ENCODE measurements at places on chromosomes 16 and 17.

GRCh38 chr17:77491921-77492445 is 351.2 kb downstream of the SEC14L1 start:
- no peak for DNase-seq

DNA sequence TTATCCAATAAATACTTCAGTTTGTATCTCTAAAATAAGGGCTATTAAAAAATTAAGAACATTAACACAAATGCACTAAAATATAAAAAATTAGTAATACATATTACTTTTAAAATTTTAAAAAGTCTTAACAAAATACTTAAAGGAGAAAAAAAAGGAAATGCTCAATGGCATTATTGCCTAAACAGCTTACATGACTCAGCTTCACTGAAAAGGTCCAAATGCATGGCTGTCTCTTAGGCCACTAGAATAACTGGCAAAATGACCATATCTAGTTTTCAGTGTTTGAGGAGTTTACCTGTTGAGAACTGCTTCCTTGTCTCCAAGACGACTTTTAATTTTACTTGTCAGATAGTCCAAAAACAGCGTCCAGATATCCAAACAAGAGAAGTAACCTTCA is 66.0 kb downstream of the XPO6 start:
- DNase-seq: no peak

DNA sequence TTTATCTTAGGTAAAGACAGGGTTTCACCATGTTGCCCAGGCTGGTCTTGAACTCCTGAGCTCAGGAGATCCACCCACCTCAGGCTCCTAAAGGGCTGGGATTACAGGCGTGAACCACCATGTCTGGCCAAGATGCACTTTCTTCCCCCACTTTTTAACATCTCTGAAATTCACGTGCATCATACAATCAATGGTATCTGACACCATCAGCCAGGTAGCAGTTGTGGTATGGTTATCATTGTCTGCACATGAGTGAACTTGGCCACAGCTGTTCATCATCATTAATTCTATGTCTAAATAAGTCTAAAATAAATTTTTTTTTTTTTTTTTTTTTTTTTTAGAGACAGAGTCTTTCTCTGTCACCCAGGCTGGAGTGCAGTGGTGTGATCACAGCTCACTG is 34.2 kb upstream of the MYLK3 start:
- DNase-seq: no peak

DNA sequence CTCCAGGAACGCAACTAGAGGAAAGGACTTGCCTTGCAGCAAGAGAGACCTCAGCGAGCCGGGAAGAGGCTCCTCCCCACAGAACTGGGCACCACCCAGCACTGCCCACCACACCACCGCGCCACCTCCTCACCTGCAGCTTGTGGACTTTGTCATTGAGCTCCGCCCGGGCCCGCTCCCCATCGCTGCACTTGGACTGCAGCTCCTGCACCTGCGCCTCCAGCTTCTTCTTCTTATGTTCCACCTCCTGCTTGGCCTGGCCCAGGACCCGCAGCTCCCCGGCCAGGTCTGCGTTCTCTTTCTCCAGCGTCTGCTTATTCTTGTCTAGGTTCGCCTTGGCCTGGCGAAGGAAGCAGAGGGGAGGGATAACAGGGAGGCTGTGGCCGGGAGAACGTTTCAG is 76.7 kb downstream of the NDE1 start:
- DNase-seq: no peak

- DNase-seq: no peak
Observed at GRCh38 chr16:69703638-69704037, 22.7 kb downstream of the NQO1 start.

DNA sequence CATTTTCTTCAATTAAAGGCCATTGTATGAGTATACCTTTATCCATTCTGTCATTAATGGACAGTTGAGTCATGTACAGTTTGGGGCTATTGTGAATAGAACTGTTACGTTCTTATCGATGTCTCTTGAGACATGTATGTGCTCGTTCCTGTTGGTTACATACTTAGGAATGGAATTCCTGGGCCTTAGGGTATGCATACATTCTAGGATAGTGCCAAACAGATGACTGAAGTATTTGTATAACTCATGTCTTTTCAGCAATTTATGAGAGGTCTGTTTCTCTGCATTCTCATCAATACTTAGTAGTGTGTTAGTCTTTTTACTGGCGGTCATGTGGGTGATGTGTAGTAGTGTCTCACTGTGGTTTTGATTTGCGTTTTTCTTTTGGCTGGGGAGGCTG is 81.2 kb downstream of the USP22 start:
- no peak for DNase-seq

GRCh38 chr16:50305441-50306061 is 39.2 kb downstream of the ADCY7 start:
- DNase-seq: no peak

GRCh38 chr17:73887739-73888138 is 243.5 kb upstream of the SDK2 start:
- DNase-seq: no peak

DNA sequence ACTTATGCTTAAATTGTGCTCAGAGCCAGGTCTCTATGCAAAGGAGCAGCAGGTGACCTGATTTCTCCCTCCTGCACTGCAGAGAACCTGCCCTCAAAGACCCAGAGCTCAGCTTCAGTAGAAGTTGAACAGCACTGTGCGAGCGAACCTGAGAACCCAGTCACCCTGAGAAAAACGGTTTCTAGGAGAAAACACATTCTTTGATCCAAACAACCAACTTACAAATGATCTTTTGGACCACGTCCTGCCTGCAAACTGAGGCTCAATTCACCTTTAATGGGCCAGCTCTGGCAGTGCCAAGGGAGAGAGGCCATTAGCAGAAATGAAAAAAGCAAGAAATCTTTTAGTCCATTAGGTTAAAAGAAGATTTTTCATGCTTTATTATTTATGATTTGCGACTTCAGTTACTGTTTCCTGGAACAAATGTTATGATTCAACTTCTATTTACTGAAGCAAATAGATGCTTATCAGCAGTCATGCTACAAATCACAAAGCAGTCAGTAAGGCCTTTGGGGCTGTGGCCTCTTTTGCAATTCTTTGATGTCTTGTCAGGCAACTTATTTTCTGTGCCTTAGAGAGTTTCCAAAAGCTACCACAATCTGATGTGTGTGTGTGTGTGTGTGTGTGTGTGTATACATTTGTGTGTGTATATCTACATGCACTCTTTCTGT is 65.7 kb upstream of the LRRC37A3 start:
- DNase-seq: no peak

DNA sequence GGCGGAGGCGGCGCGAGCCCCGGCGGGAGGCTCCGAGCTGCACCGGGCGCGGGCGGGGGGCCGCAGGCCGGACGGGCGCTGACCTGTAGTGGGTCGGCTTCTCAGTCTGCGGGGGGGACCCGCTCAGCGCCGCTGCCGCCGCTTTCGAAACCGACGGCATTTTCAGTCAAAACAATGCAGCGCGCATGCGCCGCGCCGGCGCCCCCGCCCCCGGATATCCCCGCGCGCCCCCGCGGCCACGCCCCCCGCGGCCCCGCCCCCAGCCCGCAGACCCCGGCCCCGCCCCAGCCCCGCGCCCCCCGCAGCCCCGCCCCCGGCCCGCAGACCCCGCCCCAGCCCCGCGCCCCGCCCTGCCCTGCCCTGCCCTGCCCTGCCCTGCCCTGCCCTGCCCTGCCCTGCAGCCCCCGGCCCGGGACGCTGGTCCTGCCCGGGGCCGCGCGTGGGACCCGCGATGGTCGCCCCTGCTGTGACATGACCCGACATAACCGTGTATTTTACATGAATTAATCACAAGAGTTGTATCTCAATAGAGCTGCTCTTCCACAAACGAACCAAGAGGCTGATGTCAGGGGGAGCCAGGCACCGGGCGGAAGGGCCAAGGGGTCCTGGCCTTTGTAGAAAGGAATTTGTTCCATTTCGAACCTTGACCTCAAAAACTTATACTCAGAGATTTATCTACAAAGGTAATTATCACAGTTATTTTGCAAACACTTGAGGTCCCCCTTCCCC is at the start of gene UNKL:
Gene UNKL (minus strand): TSS at position 173 of the 729 bp plus-strand sequence. CDS start 13 bp downstream, at position 160.
- DNase-seq: no peak

DNA sequence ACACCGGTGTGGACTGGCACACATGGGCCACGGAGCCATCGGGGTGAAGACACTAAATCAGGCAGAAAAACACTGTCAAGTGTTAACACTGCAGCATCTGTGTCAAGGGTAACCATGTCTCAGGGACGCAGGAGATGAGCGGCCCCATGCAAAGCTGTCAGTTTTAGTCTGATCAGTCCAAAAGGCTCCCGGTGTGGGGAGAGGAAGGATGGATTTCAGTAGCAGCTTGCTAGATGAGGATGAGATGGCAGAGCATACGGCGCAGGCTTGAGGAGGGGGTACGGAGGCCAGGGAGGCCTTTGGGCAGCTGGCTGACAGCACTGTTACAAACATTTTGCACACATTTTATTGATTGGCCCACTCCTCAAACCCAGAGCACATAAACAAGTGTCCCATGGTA is 98.1 kb downstream of the GNAO1 start:
- DNase-seq: no peak

DNA sequence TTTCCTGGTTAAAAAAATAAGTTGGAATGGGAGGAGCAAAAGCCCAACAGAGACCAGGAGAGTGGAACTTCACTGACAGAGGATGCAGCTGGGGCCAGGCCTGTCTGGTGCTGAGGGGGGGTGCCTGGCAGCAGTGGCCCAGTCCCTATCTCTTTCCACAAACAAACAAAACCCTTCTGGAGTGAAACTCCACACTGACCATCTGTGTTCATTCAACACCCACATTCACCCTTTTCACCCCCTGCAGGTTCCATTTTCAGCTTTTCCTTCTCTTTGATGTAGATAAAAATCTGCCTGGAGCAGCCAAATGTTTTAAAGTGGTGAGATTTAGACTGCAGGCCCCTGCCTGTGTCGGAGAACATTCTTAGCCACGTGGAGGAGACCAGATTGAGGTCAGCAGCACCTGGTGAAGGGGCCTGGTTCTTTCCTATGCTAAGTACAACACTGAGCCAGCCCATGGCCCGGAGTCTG is 161.4 kb upstream of the CDH11 start:
- no peak for DNase-seq

DNA sequence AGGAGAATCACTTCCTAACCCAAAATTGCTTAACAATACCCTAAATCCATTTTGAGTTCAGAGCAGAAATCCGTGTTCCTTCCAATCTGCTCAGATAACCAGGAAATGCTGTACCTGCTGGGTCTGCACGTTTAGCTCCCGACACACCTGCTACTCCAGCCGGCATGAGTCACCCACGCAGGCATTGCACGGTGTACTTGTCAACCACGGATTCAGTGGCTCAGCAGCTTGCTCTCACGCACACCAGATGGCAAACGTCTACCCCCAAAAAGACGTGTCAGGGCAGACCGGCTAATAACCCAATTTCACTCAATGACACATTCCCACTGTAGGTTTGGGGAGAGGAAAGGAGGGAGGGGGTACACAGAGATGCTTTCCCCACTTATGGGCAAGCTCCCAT is 468.1 kb downstream of the SOX9 start:
- peak; percentile 64 for DNase-seq

GRCh38 chr16:14248791-14249190 is 177.7 kb downstream of the MRTFB start:
- no peak for DNase-seq

DNA sequence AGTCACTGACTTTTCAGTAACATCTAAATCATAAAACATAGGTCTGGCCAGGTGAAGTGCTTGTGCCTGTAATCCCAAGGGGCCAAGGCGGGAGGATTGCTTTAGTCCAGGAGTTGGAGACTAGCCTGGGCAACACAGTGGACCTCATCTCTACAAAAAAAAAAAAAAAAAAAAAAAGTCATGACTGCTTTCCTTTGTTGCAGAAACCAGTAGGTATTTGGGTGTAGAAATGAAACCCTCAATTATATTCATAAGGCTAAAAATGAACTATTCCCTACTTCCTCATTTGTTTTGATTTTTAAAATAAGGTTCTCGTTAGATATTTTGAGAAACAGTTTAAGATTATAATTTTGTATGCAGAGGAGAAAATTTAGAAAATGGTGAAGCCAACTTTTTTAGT is 26.0 kb downstream of the PITPNC1 start:
- DNase-seq: no peak

DNA sequence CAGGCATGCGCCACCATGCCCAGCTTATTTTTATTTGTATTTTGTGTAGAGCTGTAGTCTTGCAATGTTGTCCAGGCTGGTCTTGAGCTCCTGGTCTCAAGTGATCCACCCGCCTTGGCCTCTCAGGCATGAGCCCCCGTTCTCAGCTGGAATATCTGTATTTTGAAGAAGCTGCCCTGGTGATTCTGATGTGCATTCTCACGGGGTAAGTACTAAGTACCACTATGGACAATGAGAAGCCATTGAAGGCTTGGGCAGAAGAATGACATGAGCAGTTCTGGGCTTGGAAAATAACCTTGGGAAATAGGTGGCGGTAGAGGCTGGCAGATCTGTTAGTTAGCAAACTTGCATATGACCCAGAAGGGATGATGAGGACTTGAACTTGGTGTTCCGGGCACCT is 15.6 kb upstream of the NKD1 start:
- DNase-seq: no peak

GRCh38 chr16:84514295-84514873 is 9.9 kb upstream of the MEAK7 start:
- no peak for DNase-seq

DNA sequence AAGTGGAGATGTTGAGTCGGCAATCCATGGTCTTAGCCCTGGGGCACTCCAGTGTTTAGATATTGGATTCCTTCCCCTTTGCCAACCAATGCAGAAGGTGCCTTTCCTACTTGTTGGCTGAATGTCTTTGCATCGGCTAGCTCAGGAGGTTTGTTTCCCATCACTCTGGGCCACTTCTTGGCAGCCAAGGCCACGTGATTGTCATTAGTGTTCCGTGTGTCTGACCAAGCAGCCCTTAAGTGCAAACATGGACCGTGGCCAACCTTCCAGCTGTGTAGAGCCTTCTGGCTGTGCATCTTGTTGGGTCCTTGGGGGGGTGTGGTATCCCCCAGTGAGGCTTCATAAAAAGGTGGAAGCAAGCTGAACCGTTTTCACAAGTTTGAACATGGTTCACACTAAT is 66.0 kb downstream of the GNAO1 start:
- no peak for DNase-seq

GRCh38 chr17:81075307-81075706 is 40.4 kb downstream of the BAIAP2 start:
- DNase-seq: no peak

GRCh38 chr16:25189305-25189704 is 27.4 kb upstream of the AQP8 start:
- no peak for DNase-seq

GRCh38 chr16:72764015-72764654 is 283.8 kb downstream of the ZFHX3 start:
- no peak for DNase-seq

- DNase-seq: no peak
Observed at GRCh38 chr17:27293359-27293897, 486 bp upstream of the WSB1 start.

- DNase-seq: no peak
Observed at GRCh38 chr16:74922150-74923138, 62.5 kb downstream of the WDR59 start.

Measured in NCI-H1694 (cell line).